ENCODE measurements at places on chromosomes 3 and 15.

DNA sequence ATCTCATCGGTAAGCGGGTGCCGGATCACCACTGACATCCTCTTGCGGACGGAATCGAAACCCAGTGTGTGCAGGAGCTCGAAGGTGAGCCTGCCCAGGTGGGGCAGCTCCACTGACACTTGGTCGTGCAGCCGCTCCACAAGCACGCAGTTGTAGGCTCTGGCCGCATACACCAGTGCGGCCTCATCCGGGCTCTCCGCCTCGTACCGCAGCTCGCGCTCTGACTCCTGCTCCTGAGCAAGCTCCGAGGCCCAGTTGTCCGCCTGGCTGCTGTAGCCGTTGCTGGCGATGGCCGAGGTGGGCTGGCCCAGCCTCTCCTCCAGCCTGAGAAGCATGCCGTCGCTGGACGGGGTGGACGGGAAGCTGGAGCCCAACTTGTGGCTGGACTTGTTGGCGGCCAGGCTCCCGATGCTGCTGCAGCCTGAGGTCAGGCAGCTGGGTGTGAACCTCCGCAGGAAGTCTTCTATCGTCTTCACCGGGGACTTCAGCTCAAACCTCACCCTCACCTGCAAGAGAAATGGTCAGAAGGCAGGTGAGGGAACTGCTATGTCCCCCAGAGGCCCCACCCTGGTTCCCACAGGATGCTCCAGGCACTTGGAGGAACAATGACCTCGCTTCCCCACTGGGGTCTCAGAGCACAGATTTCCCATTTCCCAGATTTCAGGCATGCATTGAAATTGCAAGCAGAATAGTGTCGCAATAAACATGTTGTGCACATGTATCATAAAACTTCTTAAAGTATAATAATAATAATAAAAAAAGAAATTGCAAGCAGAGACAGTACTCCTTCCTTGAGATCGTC lies 149.2 kb downstream of the ATP10A start:
- DNase-seq = no peak

GRCh38 chr3:82796765-82797164 lies 1035.3 kb upstream of the GBE1 start:
- no peak for DNase-seq

DNA sequence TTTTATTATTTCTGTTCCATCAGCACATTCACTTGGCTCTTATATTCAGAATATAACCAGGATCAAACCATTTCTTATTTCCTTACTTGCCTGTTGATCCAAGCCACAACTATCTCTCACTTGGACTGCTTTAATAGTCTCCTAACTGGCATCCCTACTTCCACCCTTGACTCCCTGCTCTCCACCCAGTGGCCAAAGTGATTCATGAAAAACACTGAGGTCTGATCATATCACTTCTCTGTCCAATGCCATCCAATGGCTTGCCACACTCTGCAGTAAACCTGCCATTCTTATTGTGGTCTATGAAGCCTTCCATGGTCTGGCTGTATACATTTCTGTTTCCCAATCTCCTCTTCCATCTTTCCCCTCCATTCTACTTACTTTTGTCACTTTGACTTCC lies 576.1 kb downstream of the PDCD6IP start:
- no peak for DNase-seq

GRCh38 chr3:128078322-128078721 lies 26.1 kb downstream of the SEC61A1 start:
- DNase-seq = no peak

GRCh38 chr3:177517906-177518305 lies 320.6 kb upstream of the TBL1XR1 start:
- no peak for DNase-seq

DNA sequence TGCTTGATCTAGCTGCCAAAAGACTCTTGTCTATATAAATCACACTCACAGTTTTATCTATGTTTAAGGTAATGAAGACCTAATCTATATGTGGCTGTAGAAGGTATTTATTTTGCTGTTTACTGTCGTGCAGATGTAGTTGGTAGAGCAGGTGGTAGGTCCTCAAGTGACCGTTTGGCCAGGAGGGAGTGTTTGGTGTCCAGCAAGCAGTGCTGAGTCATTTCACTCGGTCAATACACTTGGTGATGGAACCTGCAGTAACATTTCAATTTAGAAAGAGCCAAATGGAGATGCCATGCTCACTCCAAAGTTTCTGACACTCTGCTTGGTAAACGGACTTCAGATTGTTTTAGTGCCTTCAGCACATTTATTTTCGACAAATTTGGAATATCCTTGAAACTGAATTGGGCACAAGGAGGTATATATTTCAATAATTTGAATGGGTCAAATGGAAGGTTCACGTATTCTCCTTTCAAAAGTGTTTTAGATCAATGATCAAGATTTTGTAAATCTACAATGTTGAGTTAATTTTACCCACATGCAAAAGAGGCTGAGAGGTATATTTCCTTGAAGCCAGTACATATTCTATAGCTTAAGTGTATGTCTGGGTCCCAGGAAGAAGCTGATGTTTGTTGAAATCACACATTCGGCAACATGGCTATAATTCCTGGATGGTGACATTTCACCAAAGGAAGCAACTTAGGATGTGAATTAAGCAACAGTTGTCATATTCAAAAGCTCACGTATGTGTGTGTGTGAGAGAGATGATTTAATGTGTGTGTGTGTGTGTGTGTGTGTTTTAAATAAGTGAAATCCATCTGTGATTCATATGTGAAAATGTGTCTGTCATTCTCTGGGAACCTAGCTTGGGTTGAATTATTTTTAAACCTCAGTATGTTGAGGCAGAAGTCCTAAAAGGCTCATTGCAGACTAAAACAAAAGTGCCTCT lies 7.7 kb upstream of the CX3CR1 start:
- peak; percentile 73 for DNase-seq

GRCh38 chr3:156250550-156250949 lies 130.2 kb downstream of the KCNAB1 start:
- DNase-seq = no peak

- peak; percentile 51 for DNase-seq
Observed at GRCh38 chr3:128497305-128498126, 4.5 kb upstream of the GATA2 start.

GRCh38 chr3:38471260-38471857 lies 17.7 kb downstream of the ACVR2B start:
- DNase-seq = no peak

GRCh38 chr3:9915254-9916141 lies 1.4 kb upstream of the IL17RC start:
- no peak for DNase-seq

DNA sequence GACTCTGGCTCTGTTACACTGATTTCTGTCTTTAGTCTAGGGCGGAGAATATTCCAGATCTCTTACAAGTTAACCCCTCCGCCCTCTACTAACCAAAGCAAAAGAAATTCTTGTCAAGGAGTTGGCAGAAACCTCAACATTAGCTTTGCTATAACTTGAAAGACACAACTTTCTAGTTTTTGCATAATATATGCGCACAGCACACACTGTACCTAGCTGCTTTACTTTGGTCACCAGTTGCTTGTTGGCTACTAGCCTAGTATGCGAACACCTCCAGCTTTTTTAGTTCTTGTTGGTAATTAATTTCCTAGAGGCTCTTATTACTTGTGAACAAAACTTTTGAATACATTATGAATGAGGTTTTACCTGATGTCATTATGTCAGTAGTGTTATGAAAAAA lies 348.8 kb upstream of the C2CD4B start:
- DNase-seq = no peak

DNA sequence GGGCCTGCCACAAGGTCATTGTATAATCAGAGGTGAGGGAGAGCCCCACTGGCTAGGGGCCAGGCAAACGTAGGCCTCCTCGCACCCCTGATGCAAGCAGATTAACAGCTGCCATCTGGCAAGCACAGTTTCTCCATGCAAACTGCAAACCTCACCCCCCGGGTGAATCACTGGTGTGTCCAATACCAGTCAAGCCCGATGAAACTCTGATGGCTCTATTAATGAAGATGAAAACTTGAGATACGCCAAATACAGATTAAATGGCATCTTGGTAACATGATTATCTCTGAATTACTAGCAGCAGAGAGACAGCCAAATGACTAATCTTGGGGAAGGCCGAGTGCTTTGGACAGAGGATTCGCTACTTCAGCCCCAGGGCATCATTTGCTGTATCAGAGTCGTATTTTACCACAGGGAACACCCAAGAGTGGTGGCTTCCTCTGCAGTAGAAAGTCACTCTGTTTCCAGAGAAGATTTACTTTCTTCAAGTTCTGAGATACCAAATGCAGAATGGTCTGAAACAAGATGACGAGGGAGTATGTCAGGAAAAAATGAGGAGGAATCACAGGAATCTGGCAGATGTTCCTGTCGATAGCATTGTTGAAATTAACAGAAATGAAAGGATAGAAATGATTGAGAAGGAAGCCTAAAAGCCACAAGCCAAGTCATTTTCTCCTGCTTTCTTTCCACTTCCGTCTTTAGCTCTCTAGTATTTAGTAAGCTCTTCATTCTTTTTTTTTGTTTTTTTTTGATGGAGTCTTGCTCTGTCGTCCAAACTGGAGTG lies 96.2 kb upstream of the NR2F2 start:
- DNase-seq = no peak

- DNase-seq = no peak
Observed at GRCh38 chr15:37788330-37788729, 146.1 kb upstream of the TMCO5A start.

DNA sequence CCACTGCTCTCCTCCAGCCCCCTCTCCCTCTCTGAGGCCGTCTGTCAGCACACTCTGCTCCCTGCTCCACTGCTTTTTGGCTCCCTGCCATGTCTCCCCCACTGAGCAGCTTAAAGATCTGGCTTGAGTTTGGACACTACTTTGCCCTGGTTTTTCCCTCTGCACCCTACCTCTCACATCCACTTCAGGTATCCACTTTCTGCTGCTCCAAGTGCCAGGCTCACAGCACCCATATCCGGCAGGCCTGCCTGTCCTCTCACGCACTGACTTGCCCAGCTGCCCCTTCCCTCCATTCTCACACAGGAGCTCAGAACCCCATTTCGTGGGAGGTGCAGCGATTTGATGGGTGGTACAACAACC lies 3.7 kb downstream of the DUOX1 start:
- DNase-seq = no peak

GRCh38 chr3:157438194-157438730 lies 1.6 kb downstream of the PTX3 start:
- DNase-seq = no peak

- DNase-seq = no peak
Observed at GRCh38 chr3:16665282-16665741, 60.1 kb upstream of the DAZL start.

- DNase-seq = no peak
Observed at GRCh38 chr3:59798372-59799086, 748.7 kb upstream of the CFAP20DC start.

- no peak for DNase-seq
Observed at GRCh38 chr3:14266361-14266760, 87.7 kb downstream of the LSM3 start.

DNA sequence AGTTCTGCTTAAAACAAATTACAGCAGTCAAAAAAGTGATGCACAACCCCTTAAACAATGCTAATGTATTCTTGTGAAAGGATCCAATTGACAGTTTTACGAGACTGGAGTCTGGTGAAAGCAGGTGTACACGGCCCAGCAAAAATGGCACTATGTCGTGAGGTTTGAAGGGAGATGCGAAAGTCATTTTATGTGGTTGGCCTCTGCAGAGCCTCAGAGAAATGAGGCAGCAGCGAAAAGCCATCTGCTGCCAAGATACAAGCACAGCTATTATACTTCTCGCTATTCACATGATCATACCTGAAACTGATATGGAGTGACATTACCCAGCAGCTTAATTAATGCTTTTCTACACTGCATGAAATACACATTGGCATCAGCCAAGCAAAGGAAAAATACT lies 36.4 kb downstream of the MECOM start:
- peak; percentile 4 for DNase-seq

DNA sequence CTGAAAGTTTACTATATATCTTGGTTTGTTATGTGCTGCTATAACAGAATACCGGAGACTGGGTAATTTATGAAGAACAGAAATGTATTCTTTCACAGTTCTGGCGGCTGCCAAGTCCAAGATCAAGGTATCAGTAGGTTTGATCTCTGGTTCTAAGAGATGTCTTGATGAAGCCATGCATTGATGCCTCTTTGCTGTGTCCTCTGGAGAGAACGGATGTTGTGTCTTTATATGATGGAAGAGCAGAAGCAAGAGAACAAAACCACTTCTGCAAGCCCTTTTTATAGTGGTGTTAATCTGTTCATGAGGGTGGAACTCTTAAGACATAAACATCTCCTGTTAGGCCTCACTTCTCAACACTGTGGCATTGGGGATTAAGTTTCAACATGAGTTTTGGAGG lies 62.7 kb downstream of the TCF12 start:
- no peak for DNase-seq

- no peak for DNase-seq
Observed at GRCh38 chr3:37174532-37175126, at the start of gene LRRFIP2. TSS of gene LRRFIP2 (minus strand) at chr3:37174582. CDS start at chr3:37148983, 25,599 bp downstream.

DNA sequence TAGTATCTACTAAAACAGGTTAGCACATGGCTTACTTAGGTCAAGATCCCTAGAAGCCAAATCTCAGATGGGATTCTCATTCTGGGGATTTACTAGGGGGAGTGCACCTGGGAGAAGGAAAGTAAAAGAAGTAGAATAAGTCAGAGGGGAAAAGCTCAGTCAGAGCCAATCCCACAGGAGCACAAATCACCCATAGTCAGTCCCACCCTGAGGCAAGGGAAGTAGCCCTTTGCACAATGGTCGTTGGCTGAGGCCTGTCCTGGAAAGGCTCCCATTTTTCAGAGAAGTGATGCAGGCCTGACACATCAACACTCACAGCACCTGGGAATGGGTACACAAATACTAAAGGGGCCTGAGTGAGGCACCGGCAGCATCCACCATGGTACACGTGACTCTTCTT lies 39.8 kb downstream of the SST start:
- DNase-seq = no peak

- no peak for DNase-seq
Observed at GRCh38 chr3:114803042-114803695, 343.9 kb downstream of the ZBTB20 start.

- no peak for DNase-seq
Observed at GRCh38 chr3:12178091-12178820, 19.5 kb upstream of the TIMP4 start.

DNA sequence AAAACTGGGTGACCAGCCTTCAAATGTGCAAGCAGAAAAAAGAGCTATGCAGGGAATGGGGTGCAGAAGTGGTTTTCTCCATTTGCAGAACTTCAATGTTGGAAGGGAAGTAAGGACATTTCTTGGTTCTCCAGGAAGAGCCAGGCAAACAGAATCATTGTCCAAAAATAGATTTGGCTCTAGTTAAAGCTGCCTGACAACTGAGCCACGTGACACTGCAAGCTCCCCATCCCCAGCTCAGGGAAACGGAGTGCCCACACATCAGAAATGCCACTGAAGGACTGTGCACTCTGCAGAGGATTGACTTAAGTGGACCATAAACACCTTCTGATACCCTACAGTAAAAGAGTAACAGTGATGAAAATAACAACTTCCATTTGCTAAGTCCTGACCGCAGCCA lies 195.6 kb upstream of the NSMCE3 start:
- no peak for DNase-seq
